Testis (tissue), 5 donors: ENCODE measurements at places on chromosomes 7 and 10.

DNA sequence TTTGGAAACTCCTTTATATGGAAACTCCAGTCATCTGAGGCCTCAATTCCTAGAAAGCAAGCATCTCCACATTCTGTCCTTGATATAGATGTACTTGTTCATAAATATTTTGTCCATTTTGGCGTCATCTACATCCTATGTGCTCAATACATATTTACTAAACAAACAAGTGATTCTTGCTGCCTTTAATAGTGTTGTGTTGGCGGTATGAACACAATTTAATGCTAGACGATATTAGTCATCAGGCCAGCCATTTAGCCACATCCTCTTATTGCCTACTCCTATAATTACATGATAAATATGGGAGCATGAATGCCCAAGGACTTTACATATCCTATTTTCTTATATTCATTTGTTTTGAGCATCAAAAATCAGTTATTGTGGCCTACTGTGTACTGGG lies 18.5 kb upstream of the IFRD1 start:
- no peak for DNase-seq

GRCh38 chr7:33183504-33183903 lies 54.1 kb downstream of the BBS9 start:
- DNase-seq = no peak

- DNase-seq = no peak
These were observed 294.6 kb upstream of the ZNF32 start for GRCh38 chr10:43943119-43943817.

DNA sequence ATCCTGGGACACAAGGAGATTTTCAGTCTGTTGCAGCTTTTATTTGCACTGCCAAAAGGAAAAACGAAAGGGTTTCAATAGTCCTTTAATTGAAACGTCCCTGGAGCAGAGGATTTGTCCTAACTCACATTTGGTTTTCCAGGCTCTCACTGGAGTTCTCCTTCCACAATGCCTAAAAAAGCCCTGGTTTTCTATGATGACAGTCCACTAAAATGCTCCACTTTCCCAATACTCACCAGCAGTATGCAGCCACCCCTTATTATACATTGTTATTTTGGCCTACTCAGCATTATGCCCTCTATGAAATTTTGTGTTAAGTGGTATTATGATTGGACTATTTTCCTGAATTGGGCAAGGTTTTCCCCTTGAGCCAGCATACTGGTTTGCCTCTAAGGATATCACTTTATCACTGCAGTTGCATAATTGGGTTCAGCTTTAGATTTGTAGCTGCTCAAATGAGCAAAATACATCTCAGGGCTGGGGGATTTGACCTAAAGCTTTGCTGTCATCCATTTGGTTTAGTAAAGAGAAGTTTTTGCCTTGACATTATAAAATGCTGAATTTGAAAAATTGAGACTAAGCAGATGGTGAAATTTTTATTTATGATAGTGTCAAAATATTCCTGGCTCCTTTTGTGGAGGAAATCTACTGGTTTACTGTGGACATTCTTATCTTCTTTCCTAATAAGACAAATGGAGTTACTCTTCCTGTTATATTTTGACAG lies 239.2 kb downstream of the RNLS start:
- no peak for DNase-seq

DNA sequence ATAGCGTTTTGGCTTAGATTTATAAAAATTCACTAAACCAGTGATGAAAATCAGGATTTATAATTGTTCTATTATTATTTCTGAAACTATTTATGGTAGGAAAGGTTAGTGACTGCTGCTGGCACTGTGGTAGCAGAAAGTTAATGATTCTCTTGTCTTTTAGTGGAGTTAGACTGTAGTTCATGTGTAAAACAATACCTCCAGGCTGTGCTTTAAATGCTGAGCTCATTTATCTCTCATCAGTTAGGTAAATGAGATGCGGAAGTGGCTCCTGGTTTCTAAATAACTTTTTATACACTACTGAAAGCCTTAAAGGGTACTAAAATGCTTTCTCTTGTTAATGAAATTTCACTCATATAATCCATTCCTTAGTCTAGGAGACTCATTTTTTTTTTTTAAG lies 326.8 kb upstream of the POT1 start:
- DNase-seq = no peak

- no peak for DNase-seq
These were observed 11.5 kb downstream of the IKZF1 start for GRCh38 chr7:50315739-50316671.

DNA sequence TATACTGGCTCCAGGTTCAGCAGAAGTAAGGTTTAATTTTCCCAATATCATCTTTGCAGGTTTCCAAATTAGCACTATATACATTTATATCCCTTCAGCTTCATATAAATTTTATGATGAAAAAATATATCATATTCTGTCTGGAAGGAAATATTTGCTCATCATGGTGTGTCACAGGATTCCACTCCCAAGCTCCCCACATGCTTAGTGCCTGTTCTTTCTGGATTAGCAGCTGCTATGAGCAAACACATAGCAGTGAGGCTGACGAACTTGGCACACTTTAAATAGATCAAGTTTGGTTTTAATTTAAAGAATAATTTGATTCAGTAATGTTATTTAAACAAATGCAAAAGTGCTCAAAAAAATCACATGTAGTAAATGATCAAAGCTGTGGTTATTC lies 251.9 kb downstream of the AGMO start:
- DNase-seq = no peak

DNA sequence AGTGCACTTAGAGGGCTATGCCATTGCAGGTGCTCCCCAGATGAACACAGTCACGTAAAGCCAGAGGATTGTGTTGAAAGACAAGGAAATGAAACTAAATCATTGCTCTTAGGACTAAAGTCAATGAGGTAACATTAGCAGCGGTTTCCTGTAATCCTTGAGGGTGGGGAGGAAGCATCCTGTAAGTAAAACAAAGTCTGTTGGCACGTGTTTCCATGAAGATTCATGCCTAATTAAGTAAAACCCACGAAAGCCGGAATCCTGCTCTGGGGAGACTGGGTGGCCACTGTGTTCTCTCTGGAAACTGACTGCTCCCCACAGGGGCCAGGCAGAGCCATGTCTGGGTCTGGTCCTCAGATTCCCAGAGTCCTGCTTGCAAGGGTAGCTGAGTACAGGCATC lies 18.3 kb downstream of the STEAP1B start:
- no peak for DNase-seq

GRCh38 chr7:30665043-30665442 lies 17.2 kb downstream of the CRHR2 start:
- no peak for DNase-seq
